Heart right ventricle (tissue), 16 donors: ENCODE measurements at places on chromosomes 1 and 21. TPM values are rescaled to one million over a fixed set of nuclear protein-coding genes. Genes with fewer than 3 reads are reported as not detected.

DNA sequence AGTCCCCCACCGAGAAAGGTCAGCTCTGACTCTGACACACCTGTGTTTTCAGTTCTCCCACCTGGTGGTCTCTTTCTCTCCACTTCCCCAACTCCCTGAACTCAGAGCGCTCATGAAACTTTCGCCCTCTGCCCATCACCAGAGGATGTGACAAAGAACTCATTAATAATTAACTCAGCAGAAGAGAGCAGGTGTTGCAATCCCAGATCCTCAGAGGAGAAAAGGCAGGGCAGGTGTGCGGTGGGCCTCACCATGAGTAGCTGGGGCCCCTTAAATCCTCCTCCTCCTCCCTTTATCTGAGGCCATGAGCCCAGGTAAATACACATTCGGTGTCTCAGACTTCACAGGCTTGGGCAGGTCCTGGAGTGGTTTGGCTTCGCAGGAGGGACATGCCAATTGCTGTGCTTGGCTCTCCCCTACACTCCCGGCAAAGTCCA is 1.7 kb upstream of the LAMB3 start:
- DNase-seq, result no peak
- H3K4me3 ChIP-seq, result no peak overlapping the region
- no peaks in the 10 kb centered on the region for H3K36me3 ChIP-seq
- no peaks in the 10 kb centered on the region for H3K27me3 ChIP-seq
- H3K4me1 ChIP-seq, result peaks cover 15% of the 10 kb centered on the region

- DNase-seq, result no peak
- no peak overlapping the region for H3K27ac ChIP-seq
- no peaks in the 10 kb centered on the region for H3K27me3 ChIP-seq
These were observed 339.3 kb upstream of the ADAMTS5 start for GRCh38 chr21:27306206-27306605.

The CLCN6 gene
- 15.1 TPM for total RNA-seq

The PRAMEF26 gene
- not detected for total RNA-seq

The LAX1 gene
- 0.21 TPM for total RNA-seq

The PLA2G2F gene
- not detected for total RNA-seq

The TRABD2B gene
- total RNA-seq, result 0.85 TPM

GRCh38 chr1:161096015-161096414 is 2.1 kb upstream of the KLHDC9 start:
- H3K36me3 ChIP-seq, result peaks cover 3% of the 10 kb centered on the region
- H3K27me3 ChIP-seq, result no peaks in the 10 kb centered on the region
- H3K4me3 ChIP-seq, result no peak overlapping the region
- no peak overlapping the region for H3K27ac ChIP-seq
- DNase-seq, result no peak

The FCRL2 gene
- total RNA-seq, result not detected

DNA sequence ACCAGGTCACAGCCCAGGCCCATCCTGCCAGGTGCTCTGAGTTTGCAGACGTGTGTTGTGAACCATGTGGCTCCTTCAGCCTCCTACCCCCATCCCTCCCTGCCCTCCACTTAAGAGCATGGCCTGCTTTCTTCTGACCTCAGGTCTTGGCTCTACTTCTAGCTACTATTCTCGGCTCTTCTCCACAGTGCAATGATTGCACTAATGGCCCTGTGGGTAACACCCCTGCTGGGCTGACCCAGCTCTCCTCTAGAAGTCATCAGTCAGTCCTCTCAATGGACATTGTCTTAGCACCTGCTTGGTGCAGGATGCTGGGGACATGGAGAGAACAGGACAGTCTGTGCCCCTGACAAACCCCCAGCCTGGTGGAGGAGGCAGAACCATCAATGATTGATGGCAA is 22.2 kb upstream of the IFFO2 start:
- H3K4me1 ChIP-seq, result no peaks in the 10 kb centered on the region
- H3K4me3 ChIP-seq, result no peak overlapping the region
- DNase-seq, result no peak
- no peak overlapping the region for H3K27ac ChIP-seq

The TXNDC12 gene
- 18.9 TPM for total RNA-seq

DNA sequence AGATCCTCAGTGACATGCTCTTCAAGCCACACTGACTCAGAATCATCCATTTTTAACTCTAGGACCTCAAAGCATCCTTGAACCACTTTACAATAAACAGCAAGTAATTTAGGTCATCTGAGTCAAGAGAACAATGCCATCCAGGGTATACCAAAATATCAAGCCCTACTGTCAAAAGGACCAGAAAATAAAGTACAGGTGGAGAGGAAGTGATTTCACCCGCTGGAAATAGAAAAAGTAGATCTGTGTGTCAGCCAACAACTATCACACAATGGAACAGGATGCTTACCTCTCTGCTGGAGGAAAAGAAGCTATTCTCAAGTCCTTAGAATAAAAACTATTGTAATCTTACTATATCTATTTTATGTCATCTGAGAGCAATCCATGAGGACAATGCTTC is 37.0 kb downstream of the RERE start:
- no peaks in the 10 kb centered on the region for H3K27me3 ChIP-seq
- H3K4me3 ChIP-seq, result no peak overlapping the region
- no peaks in the 10 kb centered on the region for H3K4me1 ChIP-seq
- H3K36me3 ChIP-seq, result no peaks in the 10 kb centered on the region

DNA sequence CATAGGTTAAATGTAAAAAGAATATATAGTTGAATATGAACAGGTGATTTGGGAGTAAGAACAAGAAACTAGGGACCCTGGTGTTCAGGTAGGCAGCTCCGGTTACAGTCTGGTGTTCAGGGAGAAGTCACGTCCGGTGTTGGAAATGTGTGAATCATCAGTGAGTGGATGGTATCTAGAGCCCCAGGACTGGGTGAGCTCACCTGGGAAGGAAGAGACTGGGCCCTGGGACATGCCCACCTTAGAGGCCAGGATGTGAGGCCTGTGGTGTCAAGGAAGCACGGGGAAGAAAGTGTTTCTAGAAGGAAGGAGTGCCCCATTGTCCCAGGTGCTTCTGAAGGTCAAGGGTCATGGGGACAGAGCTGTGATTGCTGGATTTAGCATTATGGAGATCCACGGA is 1.5 kb upstream of the GJB3 start:
- no peaks in the 10 kb centered on the region for H3K36me3 ChIP-seq
- H3K27ac ChIP-seq, result no peak overlapping the region
- no peak for DNase-seq
- H3K27me3 ChIP-seq, result peaks cover 50% of the 10 kb centered on the region

The PPIAL4G gene
- total RNA-seq, result not detected

DNA sequence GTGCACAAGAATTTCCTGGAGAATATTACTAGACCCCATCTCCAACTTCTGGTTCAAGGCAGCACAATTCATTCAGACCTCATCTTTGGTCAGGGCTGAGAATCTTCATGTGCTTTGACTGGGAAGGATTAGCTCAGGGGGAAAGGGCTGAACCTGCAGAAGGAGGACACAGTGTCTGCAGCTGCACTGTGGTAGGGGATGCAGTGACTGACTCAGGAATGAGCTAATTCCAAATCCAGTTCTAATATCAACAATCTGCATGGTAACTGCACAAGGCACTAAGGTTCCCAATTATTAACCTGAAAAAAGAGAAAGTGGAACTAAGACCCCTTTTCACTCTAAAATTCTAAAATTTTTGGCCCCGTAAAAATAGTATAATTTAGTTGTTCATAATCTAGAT is 31.6 kb downstream of the TTLL7 start:
- H3K27me3 ChIP-seq, result no peaks in the 10 kb centered on the region
- H3K36me3 ChIP-seq, result no peaks in the 10 kb centered on the region
- DNase-seq, result no peak
- H3K27ac ChIP-seq, result no peak overlapping the region
- H3K4me3 ChIP-seq, result no peak overlapping the region
- H3K4me1 ChIP-seq, result peaks cover 10% of the 10 kb centered on the region

DNA sequence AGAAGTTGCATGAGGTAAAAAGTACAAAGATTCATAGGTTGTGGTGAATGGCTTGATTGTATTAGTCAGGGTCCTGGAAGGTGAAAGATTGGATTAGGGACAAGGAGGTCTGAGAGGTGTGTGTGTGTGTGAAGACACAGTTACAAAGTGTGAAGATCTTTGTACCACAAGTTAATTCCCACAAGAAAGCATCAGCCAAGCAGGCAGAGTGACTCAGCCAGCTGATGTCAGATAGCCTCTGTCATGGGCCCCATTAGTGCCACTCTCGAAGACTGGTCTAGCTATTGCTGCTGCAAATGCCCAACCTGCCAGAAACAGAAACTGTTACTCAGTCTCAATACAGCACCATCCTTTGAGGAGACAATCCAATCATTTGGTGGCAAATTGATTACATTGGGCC is 96.5 kb downstream of the DTL start:
- no peak overlapping the region for H3K27ac ChIP-seq
- no peak for DNase-seq
- H3K4me3 ChIP-seq, result no peak overlapping the region
- no peaks in the 10 kb centered on the region for H3K4me1 ChIP-seq
- no peaks in the 10 kb centered on the region for H3K36me3 ChIP-seq

The INSRR gene
- total RNA-seq, result 0.05 TPM

The HEYL gene
- total RNA-seq, result 14.2 TPM

DNA sequence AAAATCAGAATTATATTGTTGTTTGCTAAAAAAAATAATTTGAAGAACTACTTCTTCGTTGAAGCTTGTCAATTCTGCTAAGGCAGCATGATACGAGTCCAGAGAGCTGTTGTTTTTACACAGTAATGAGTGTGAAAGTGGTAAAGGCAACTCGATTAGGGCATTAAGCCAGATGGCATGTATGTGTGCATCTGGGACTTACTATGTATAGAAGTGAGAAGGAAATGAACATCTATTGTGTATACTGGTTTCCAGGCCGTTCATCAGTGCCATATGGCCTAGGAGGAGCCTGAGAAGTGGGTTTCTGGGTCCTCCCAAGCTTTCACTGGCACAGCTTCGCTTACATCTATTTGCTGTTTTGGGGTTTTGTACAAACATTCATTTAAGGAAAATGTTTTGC is 5.7 kb downstream of the CTPS1 start:
- no peaks in the 10 kb centered on the region for H3K27me3 ChIP-seq
- DNase-seq, result no peak
- H3K4me3 ChIP-seq, result no peak overlapping the region
- peaks cover 15% of the 10 kb centered on the region for H3K4me1 ChIP-seq
- H3K36me3 ChIP-seq, result peaks cover 5% of the 10 kb centered on the region

The PIGV gene
- total RNA-seq, result 5.6 TPM

- no peaks in the 10 kb centered on the region for H3K36me3 ChIP-seq
- no peak overlapping the region for H3K4me3 ChIP-seq
- H3K4me1 ChIP-seq, result no peaks in the 10 kb centered on the region
- no peak overlapping the region for H3K27ac ChIP-seq
These were observed 426.5 kb upstream of the BRINP3 start for GRCh38 chr1:190904091-190904695.

DNA sequence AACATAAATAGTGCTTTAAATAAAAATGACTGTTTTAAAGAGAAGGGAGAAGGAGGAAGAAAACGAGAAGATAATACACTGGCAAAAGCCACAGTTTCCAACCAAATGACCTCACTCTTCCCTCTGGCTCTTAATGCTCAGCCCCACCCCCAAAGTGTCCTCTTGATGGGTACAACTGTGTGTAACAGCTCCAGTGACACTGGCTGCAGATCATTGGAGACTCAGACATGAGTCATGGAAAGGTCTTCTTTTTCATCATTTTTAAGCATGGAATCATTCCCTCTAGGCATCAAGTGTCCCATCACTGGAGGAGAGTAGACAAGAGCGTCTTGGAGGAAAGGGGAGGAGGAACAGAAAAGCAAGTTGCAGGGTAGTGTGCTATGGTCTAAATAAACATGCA is 333.0 kb downstream of the PAPPA2 start:
- H3K27ac ChIP-seq, result no peak overlapping the region
- no peak overlapping the region for H3K4me3 ChIP-seq
- no peak for DNase-seq
- no peaks in the 10 kb centered on the region for H3K27me3 ChIP-seq
- no peaks in the 10 kb centered on the region for H3K36me3 ChIP-seq

GRCh38 chr1:155179112-155180031 is 5.7 kb downstream of the TRIM46 start:
- no peak overlapping the region for H3K4me3 ChIP-seq
- peaks cover 11% of the 10 kb centered on the region for H3K27me3 ChIP-seq
- H3K36me3 ChIP-seq, result no peaks in the 10 kb centered on the region
- no peak for DNase-seq
- H3K4me1 ChIP-seq, result peaks cover 12% of the 10 kb centered on the region

GRCh38 chr1:162215902-162216301 is 146.4 kb downstream of the NOS1AP start:
- DNase-seq, result no peak
- peaks cover 36% of the 10 kb centered on the region for H3K4me1 ChIP-seq
- no peaks in the 10 kb centered on the region for H3K36me3 ChIP-seq
- H3K4me3 ChIP-seq, result no peak overlapping the region

The PDE9A gene
- total RNA-seq, result 4.0 TPM

GRCh38 chr1:29712284-29712651 is 475.9 kb downstream of the PTPRU start:
- no peak for DNase-seq
- peaks cover 10% of the 10 kb centered on the region for H3K4me1 ChIP-seq
- no peak overlapping the region for H3K4me3 ChIP-seq
- peaks cover 6% of the 10 kb centered on the region for H3K27me3 ChIP-seq

The CHODL gene
- 0.22 TPM for total RNA-seq

DNA sequence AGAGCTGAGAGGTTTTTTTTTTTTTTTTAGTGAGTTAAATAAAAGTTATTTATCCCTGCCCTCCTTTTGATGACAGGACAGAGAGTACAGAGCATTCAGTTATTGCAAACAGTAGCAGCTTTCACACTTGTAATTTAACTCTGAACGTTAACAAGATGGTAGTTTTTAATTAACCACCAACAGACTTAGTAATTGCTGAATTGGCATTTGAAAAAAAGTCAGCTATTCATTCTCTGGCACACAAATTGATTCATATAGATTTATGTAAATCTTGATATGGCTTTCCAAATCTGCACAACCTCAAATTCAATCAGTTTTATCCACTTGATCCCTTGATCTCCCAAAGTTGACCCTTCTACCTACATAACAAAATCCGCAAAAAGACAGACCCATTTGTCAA is 918 bp downstream of the LEMD1 start:
- no peaks in the 10 kb centered on the region for H3K4me1 ChIP-seq
- no peaks in the 10 kb centered on the region for H3K27me3 ChIP-seq
- DNase-seq, result no peak
- no peak overlapping the region for H3K4me3 ChIP-seq

- no peaks in the 10 kb centered on the region for H3K27me3 ChIP-seq
- H3K4me3 ChIP-seq, result no peak overlapping the region
- H3K4me1 ChIP-seq, result peaks cover 55% of the 10 kb centered on the region
- no peak for DNase-seq
These were observed 43.9 kb downstream of the COQ8A start for GRCh38 chr1:226983992-226984364.
